ENCODE measurements at places on chromosomes 3 and 15. TPM values are rescaled to one million over a fixed set of nuclear protein-coding genes. Genes with fewer than 3 reads are reported as not detected.

DNA sequence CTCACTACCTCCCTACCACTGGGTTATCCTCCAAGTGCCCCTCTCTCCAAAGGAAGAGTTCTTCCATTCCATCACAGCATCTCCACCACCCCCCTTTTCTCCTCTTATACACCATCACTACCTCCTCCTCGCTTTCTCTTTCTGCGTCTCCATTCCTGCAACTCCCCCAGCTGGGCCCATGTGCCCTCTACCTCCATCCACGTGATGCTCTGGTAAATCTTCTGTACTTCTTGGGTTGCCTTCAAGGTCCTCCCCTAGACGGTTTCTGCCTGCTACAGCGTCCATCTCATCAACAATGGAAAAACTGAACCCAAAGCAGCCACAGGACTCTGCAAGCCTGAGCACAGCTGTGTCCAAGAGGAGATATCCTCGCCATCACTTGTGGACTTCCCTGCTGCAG is 129.5 kb upstream of the SLCO3A1 start:
- DNase-seq, result no peak
- H3K27me3 ChIP-seq, result no peaks in the 10 kb centered on the region
- no peaks in the 10 kb centered on the region for H3K4me1 ChIP-seq
- H3K27ac ChIP-seq, result no peak overlapping the region

The TNFAIP8L3 gene
- 0.31 TPM for total RNA-seq

DNA sequence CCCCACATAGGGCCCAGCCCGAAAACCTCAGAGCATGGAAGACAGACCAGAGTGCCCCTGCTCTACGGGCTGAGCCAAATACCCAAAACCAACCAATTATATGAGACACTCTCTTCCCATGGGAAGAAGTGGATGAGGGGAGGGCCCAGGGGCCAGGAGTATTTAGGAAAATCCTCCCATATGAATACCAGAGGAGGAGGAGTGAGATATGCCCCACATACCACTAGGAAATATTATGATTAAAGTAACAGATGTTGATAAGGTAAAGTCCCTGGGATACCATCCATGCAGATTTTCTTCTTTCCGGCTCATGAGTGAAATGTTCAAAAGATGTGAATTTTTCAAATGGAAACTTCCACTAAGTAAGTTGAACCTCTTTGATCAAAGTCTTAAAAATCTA is 50.4 kb downstream of the MESD start:
- H3K36me3 ChIP-seq, result peaks cover 14% of the 10 kb centered on the region
- no peaks in the 10 kb centered on the region for H3K27me3 ChIP-seq
- no peak overlapping the region for H3K4me3 ChIP-seq
- no peak overlapping the region for H3K27ac ChIP-seq
- H3K4me1 ChIP-seq, result no peaks in the 10 kb centered on the region
- DNase-seq, result no peak

GRCh38 chr3:114872588-114872987 is 274.5 kb downstream of the ZBTB20 start:
- no peaks in the 10 kb centered on the region for H3K36me3 ChIP-seq
- H3K4me3 ChIP-seq, result no peak overlapping the region
- DNase-seq, result no peak
- peaks cover 4% of the 10 kb centered on the region for H3K4me1 ChIP-seq
- no peaks in the 10 kb centered on the region for H3K27me3 ChIP-seq
- no peak overlapping the region for H3K27ac ChIP-seq

GRCh38 chr3:12285003-12285555 is 3.8 kb upstream of the PPARG start:
- peaks cover 54% of the 10 kb centered on the region for H3K27me3 ChIP-seq
- no peaks in the 10 kb centered on the region for H3K4me1 ChIP-seq
- no peaks in the 10 kb centered on the region for H3K36me3 ChIP-seq

- peaks cover 2% of the 10 kb centered on the region for H3K4me1 ChIP-seq
- H3K27me3 ChIP-seq, result no peaks in the 10 kb centered on the region
- peaks cover 83% of the 10 kb centered on the region for H3K36me3 ChIP-seq
- peak overlapping the region; percentile 79 for H3K27ac ChIP-seq
Observed at GRCh38 chr15:66496951-66497501, 536 bp downstream of the SNAPC5 start.

- no peak overlapping the region for H3K27ac ChIP-seq
- no peaks in the 10 kb centered on the region for H3K36me3 ChIP-seq
- no peak for DNase-seq
Observed at GRCh38 chr3:25849641-25850385, 59.9 kb downstream of the OXSM start.

- H3K36me3 ChIP-seq, result no peaks in the 10 kb centered on the region
- DNase-seq, result no peak
- no peak overlapping the region for H3K4me3 ChIP-seq
Observed at GRCh38 chr3:58484045-58484721, 7.7 kb upstream of the KCTD6 start.

The TMEM39A gene
- 89.4 TPM for total RNA-seq

- H3K4me1 ChIP-seq, result peaks cover 12% of the 10 kb centered on the region
- no peak overlapping the region for H3K27ac ChIP-seq
- H3K4me3 ChIP-seq, result no peak overlapping the region
- H3K36me3 ChIP-seq, result no peaks in the 10 kb centered on the region
- DNase-seq, result peak; percentile 59
Observed at GRCh38 chr15:79117442-79118204, 27.0 kb upstream of the RASGRF1 start.

DNA sequence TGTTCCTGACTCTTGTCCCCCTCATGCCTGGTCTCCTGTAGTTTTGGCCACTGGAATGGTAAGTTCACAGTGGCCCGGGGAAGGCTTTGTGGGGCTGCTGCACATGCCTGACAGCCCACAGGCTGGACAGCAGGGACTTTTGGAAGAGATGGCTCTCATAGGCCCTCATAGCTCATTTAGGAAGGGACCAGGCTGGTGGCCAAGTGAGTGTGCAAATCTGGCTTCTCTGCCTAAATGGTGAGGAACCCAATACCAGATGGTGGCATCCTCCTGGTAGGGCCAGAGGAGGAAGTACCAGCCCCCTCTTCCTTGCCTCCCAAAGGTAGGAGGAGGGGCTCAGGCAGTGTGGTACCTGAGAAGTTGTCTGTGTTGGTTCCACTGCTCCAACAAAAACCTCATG is 25.6 kb downstream of the ALPK3 start:
- H3K4me1 ChIP-seq, result no peaks in the 10 kb centered on the region
- no peak for DNase-seq
- no peak overlapping the region for H3K27ac ChIP-seq
- H3K27me3 ChIP-seq, result no peaks in the 10 kb centered on the region

All from endodermal cell (in vitro differentiated cells).